ENCODE measurements at places on chromosomes 2 and 18.

GRCh38 chr2:230777721-230778120, 65.1 kb downstream of the CAB39 start:
- no peak for DNase-seq

GRCh38 chr18:56538746-56539145, 99.6 kb downstream of the TXNL1 start:
- DNase-seq = peak; percentile 67

DNA sequence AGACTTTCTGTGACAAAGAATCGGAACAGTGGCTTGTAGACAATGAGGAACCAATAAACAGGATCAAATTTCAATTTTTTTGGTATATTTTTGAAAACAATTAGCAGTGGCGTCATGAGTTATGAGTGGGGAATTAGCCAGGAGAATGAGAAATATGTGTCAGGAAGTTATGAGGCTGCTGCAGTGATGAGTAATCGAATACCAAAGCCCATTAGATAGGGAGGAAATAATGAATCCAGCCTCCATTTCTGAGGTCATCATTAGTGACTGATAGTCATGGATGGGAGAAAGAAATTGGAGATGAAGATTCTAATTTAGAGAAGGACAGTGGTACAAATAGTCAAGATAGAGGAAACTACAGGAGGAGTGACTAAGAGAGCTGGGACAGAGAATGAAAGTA, 673.1 kb upstream of the VRK2 start:
- DNase-seq = peak; percentile 76

DNA sequence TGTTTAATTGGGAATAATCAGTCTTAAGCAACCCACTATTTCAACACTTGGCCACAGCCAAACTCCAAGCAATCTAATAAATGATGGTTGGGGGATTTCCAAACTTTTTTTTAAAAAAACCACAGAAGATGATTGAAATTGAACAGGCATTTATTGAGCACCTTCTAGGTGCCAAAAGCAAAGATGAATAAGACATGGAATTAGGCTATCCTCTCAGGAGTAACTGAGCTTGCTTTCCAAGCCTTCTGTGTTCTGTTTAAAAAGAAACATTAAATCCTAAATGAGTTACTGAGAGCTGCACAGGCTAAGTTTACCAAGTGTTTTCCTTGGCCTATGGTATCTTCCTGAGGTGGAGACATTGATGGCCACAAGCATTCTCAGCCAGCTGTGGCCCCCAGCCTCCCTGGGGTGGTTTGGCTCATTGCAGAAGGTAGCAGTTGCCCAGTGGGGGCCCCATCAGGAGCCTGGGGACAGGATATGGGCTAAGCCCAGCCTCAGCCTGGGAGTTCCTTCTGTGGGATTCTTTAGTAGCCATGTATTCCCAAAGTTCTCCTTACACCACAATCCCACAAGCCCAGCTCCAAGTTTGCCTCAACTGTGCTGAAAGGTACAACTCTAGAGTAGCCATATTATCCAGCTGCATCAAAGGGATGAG, 174.3 kb downstream of the C1D start:
- DNase-seq = no peak

DNA sequence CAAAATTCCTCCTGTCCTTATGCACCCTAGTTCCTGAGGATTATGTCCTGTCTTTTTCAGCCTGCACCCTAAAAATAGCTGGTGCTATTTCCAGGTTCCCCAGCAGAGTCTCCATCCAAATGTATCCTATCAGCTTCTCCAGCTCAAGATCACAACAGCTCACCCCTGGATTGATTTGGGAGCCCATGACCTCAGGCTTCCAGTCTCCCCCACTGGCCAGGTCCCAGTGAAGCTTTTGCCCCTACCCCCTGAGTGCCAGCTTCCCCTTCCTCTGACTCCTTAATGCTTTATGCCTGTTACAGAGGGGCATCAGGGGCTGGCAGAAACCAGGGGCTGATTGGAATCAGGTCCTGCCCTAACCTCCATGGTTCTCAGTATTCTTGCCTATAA, 76.9 kb upstream of the DAPL1 start:
- DNase-seq = no peak

- no peak for DNase-seq
Observed at GRCh38 chr2:163984986-163985385, 249.2 kb upstream of the FIGN start.

GRCh38 chr18:11759456-11759855, 70.4 kb downstream of the GNAL start:
- no peak for DNase-seq

- DNase-seq = peak; percentile 50
Observed at GRCh38 chr2:168449419-168449818, 6.7 kb upstream of the CERS6 start.

DNA sequence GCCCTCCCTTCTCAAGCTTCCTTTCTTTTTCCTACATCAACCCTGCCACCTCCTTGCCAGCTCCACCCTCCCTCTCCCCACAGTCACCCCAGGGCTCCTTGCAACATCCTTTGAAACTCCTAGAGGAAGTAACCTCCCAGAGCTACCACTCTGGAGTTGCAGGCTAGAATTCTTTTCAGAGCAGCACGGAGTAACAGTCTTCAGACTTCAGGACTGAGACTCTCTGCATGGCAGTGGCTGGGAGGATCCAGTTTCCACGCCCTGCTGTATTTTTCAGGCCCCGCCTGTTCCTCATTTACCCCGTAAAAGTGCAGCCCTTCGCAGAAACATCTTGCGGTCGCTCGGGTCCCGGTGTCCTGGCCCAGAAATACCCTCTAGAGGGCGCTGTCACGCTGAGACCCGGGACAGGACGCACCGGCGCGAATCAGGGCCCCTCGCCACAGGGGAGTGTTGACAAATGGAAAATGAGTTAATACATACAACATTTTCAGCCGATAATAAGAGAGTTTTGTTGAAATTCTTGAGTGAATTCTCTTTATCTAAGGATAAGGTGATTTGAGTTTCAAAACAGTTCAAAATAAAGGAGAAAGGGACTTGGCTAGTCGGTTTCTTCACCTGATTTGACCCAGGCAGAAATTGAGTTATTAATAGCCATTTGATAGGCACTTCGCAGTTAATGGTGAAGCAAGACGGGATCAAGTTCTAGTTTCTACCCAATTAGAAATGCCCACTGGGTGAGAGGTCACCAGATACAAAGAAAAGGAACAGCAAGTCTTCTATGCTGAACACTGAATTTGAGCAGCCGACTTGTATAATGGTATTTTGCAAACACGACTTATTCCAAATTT, 18.5 kb upstream of the NTSR2 start:
- DNase-seq = peak; percentile 68

DNA sequence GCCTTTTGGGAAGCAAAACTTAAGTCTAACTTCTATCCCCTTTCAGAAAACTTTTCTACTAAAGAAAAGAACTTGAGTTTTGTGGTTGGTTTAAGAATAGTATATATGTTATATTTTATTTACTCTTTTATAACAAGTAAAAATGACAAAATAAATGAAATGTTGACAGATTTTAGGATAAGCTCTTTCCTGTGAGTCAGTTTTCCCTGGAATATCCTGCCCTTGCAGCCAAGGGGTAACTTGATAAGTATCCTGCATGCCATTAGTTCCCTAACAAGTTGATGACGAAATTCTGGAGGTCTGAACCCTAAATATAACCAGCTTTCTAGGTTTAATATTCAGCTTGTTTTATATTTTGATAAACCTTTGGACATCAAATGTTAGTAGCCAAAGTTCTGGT, 7.3 kb upstream of the HTR2B start:
- peak; percentile 64 for DNase-seq

- DNase-seq = no peak
Observed at GRCh38 chr2:144402251-144402650, 117.7 kb downstream of the ZEB2 start.

DNA sequence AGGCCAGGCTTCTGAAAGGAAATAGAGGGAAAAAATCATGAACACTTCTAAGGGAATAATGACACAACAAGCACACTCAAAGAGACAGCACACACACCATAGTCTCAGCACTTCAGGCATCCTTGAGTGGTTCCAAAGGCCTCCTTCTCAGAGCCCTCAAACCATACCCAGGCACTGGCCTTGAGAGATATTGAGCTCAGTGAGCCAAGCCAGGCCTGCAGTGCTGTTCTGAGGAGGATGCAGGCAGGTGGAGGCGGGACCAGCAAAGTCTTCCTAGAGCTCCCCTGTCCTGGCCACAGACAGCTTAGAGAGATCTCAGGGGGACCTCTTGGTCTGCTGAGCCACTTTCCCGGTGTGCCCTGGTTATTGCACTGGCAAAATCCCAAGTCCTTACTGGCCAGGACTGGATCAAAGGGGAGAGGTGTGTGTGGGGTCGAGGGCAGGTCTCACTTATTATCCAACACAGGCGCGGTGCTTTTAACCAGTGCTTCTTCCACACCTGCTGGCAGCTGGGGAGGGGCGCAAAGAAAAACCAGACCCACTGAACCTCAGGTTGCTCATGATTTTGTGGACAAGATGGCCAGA, 86.8 kb upstream of the HAAO start:
- DNase-seq = no peak

- DNase-seq = no peak
Observed at GRCh38 chr2:80075719-80076118, 228.8 kb downstream of the LRRTM1 start.

DNA sequence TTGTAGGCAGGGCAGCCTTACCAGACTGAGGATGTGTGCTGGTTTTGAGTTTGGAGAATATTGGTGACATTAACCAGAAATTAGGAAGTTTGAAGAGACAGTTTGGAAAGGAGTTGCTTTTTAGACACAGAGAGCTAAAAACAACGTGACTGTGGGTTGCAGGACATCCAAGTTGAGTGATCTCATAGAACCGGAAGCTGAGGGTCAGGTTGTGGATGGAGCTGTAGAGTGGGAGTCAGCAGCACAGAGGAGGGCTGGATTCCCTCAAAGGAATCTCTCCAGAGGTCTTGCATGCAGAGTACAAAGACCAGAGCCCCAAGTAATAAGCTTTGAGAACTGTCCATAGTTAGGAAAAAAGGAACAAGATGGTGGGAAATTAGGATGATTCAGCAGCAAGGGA, 9.3 kb downstream of the MAPRE3 start:
- peak; percentile 85 for DNase-seq

- DNase-seq = no peak
Observed at GRCh38 chr2:162215162-162215561, 28.1 kb downstream of the FAP start.

DNA sequence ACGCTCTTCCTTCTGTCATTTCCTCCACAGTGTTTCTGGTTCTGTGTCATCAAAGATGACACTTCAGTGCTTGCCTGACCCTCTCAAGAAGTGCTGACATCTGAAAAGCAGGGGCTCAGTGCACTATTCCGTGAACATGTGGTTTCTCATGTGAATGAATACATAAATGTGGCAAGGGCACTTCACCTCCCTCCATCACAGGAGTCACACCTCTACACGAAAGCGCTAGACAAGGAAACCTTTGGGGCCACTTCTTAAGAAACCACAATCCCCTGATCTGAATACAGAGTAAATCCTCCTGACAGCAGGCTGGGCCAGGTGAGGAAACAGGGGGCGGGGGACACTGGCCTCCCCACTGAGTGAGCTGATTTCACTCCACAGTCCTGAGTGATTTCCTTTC, 145.8 kb upstream of the ACAA2 start:
- DNase-seq = no peak

DNA sequence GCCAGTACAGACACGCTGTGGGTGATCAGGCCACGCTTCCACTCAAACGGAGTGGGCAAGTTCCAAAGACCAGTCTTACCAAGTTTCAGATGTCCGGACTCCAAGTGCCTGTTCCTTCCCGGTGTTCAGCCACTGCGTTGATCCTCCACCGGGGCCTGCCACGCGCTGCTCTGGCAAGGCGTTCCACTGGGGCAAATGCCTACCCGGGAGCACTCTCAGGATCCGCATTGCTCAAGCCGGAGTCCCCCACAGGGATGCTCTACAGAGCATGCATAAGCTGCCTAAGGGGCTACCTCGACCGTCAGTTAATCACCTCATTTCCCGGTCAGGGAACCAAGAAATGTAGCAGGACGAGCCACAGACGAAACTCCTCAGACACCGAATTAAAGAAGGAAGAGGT, 37.0 kb upstream of the CLASP1 start:
- no peak for DNase-seq

DNA sequence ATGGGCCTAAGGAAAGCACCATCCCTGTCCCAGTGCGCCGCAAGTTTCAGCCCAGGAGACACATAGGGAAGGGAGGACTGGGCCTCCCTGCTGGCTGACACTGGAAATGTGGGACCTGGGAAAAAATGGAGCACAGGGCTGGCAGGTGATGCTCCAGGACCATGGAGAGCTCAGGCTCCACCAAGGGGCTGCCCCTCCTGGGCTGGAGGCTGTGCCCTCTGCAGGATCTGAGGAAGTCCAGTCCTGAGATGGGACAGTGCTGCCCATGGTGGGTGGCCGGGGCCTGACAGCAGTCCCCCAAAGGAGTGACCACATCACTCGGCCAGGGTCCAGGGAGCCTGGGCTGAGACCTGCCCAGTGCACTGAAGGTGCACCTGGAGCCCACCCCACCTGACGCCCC, 108.6 kb upstream of the TEKT4 start:
- no peak for DNase-seq

DNA sequence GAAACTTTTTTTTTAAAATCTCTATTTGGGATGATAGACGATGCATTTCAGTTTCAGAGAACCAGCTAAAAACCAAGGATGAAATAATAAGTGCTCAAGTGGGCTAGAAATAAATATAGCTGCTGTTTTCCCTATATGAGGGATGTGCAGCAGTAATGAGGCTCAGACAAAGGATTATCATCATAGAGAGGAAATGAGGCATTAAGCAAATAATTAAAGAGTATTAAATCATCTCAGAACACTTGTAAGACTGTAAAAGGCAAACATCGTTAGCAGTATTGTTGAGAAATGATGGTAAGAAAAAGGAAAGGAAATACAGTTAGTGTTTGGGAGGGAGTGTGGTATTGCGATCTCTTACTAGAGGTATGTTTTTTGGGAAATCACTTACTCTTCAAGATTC, 233.5 kb downstream of the TGIF1 start:
- no peak for DNase-seq

- peak; percentile 8 for DNase-seq
Observed at GRCh38 chr2:229335877-229336346, 64.8 kb upstream of the PID1 start.

DNA sequence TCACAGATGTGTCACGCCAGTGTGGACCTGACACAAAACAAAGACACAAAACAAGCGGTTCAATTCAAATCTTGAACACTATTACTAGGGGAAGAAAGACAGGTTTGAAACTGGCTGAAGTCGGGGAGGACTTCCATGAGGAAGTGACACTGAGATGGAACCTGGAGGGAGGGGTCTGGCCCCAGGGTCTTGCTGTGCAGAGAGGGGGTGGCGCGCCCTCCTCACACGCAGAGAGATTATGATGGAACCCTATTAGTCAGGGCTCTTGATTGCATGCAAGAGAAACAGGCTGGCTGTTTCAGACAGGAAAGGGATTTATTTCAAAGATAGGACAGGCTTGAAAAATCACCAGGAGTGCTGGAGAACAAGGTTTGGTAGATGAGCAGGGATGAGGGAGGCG, 363.6 kb upstream of the HS6ST1 start:
- DNase-seq = no peak

Data from amniotic epithelial cell (primary cell).